Stimulated activated CD8-positive, alpha-beta memory T cell treated with anti-CD3 and anti-CD28 coated beads, Interleukin-15, amount 100 ng/mL, for 24 hours (primary cell): ENCODE measurements at places on chromosomes 7 and 10.

DNA sequence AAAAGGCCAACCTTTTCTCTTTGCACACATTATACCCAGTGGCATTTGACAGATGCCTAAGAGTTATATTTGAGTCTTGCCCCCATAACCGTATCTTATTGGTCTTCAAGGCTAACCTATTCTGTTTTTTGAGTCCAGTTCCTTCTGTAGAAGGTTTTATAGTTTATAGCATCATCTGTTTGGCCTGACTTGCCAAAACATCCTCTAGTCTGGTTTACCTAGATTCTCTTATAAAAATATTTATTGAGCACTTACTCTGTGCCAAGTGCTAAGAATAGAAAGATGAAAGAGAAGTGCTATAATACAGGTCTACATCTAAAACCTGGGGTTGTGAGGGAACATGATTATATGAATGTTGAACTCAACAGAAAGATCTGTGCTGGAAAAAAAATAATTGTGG, 55.9 kb upstream of the PIP4K2A start:
- no peak for DNase-seq

- no peak for DNase-seq
Measured at GRCh38 chr10:102509387-102509786, 5.6 kb downstream of the SUFU start.

GRCh38 chr10:71727738-71728737, 8.5 kb upstream of the C10orf105 start:
- no peak for DNase-seq

DNA sequence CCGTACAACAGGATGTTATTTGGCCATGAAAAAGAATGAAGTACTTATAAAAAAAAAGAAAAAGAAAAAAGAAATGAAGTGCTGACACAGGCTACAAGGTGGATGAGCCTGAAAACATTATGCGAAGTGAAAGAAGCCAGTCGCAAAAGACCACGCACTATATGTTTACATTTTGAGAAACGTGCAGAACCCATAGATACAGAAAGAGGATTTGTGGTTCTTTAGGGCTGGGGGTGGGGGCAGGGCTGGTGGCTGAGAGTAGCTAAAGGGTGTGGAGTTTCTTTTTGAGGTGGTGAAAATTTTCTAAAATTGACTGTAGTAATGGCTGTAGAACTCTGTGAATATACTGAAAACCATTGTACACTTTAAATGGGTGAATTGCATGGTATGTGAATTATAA, 86.0 kb upstream of the FAM20C start:
- no peak for DNase-seq

GRCh38 chr7:8363407-8364015, 69.9 kb upstream of the NXPH1 start:
- DNase-seq = no peak

GRCh38 chr7:76008156-76008687, 13.8 kb upstream of the TMEM120A start:
- no peak for DNase-seq

GRCh38 chr10:69571618-69572158, 1.5 kb downstream of the NEUROG3 start:
- DNase-seq = no peak

DNA sequence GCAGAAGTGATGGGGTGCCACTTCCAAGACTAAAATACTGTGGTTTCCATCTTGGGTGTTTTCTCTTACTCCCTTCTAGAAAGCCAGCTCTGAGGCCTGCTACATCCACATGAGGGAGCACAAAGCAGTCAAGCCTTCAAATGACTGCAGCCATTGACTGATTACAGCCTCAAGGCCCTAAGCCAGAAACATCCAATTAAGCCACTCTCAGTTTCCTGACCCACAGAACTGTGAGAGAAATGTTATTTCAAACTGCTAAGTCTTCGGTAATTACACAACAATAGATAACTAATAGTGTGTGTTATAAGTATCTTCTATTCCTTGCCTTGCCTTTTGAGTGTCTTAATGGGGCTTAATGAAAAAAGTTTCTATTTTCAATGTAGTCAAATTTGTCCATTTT, 24.8 kb downstream of the BRAF start:
- no peak for DNase-seq

- no peak for DNase-seq
Measured at GRCh38 chr10:12201543-12201942, 5.6 kb downstream of the CDC123 start.

DNA sequence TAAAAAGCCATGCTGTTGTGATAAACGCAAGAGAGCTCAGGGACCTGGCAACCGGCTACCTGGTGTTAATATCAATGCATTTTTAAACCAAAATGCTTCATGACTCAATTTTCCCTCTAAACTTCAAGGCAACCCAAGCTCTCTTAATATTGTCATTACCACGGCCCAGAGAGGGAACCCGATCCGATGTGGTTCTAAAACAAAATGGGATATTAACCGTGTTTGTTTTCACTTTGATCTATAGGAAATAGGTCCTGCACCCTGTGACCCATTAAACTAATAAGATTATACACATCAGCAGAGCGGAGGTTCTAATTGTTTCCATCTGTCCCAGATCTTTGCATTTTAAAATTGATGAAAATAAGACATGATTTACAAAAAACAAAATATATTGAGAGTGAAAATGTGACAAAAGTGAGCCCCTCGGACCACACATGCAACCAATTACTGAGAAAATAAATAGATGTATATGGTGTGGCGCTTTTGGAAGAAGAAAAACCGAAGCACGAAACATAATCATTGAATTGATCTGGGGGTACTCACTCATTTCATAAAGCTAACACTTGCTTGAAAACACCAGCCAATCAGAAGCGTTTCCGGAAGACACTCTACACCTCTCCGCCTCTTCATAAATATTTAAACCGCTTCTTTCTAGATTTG, 290.3 kb upstream of the NFE2L3 start:
- no peak for DNase-seq

GRCh38 chr10:11684717-11685645, 57.2 kb upstream of the ECHDC3 start:
- DNase-seq = peak; percentile 2

DNA sequence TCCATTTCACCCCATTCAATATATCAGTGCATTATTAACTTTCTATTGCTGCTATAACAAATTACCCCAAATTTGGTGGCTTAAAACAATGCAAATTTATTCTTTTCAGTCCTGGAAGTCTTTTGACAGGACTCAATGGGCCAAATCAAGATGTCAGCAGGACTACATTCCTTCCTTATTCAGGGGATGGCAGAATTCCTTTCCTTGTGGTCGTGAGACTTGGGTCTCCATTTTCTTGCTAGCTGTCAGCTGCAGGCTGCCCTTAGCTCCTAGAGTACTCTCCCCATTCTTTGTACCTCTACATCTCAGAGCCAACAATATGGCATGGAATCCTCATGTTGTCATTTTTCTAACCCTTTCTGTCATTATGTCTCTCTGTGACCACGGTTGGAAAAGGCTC, 310.6 kb downstream of the HDAC9 start:
- DNase-seq = no peak

DNA sequence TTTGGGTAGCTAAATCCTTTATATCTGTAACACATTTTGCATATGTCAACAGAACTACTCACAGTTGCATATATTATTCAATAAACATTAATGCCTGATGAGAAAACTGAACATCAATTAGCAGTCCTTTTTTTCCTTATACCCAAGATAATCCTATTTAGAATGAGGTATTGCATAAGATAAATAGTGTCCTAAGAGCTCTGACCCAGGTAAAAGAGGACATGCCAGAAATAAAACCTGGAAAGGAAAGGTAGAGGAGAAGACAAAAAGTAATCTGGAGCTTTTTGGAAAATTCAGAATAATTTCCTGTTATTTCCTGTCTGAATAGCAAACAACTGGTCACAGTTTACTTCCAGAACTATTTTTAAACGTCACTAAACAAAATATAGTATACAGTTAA, 204.4 kb downstream of the PLXDC2 start:
- DNase-seq = no peak

- no peak for DNase-seq
Measured at GRCh38 chr7:114264023-114264422, 150.6 kb upstream of the FOXP2 start.
